ENCODE measurements at places on chromosomes 3 and 15. TPM values are rescaled to one million over a fixed set of nuclear protein-coding genes. Genes with fewer than 3 reads are reported as not detected.

Gene SLC41A3
- total RNA-seq, result 98.2 TPM

Gene OGG1
- 16.6 TPM for total RNA-seq

Gene ACOX2
- total RNA-seq, result 1.5 TPM

Gene MB21D2
- 3.9 TPM for total RNA-seq

Gene DNASE1L3
- 1.7 TPM for total RNA-seq

Gene ABI3BP
- 32.0 TPM for total RNA-seq

Gene CPA3
- 0.68 TPM for total RNA-seq

Gene FRMD4B
- total RNA-seq, result 112 TPM

Gene TOMM70
- 38.3 TPM for total RNA-seq

Gene GOLGA8R
- total RNA-seq, result 1.0 TPM

Gene MITF
- total RNA-seq, result 5.7 TPM

Gene SAMD7
- total RNA-seq, result not detected

Gene SH2D7
- not detected for total RNA-seq

Gene GPR149
- not detected for total RNA-seq

Gene HOMER2
- 1.7 TPM for total RNA-seq

Gene NRROS
- 13.4 TPM for total RNA-seq

Gene OPA1
- total RNA-seq, result 61.1 TPM

Gene MST1R
- total RNA-seq, result 0.34 TPM

Gene SLC6A20
- total RNA-seq, result not detected

Gene P2RY13
- total RNA-seq, result not detected
